ENCODE measurements at places on chromosomes 11 and 22.

DNA sequence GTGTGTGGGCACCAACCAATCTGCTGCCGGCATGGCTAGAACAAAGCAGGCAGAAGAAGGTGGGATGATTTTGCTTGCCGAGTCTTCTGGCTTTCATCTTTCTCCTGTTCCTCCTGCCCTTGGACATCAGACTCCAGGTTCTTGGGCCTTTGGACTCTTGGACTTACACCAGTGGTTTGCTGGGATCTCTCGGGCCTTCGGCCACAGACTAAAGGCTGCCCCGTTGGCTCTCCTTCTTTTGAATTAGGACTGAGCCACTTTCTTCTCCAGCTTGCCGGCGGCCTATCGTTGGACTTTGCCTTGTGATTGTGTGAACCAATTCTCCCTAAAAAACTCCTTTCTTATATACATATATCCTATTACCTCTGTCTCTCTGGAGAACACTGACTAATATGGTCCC, 128.1 kb upstream of the TEAD1 start:
- DNase-seq, result no peak

DNA sequence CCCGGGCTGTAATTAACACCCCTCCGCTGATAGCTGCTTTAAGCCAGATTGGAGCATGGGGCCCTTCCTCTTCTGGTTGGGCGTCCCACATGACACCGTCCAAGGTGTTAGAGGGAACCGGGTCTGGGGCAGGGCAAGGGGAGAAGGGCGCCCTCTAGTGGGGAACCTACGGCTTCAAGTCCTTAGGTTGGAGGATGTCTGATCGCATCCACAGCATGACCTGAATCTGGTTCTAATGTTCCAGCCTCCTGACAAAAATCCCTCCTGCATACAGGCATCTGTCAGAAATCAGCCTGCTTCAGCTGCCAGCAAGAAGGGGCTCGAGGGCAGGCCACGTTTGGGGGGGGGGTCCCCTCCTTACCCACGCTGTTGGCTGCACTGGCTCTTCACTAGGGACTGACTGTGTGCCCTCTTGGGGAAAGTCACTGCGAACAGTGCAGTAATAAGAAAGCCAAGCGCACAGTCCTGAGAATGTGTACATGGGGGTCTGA, 94.2 kb upstream of the TBCEL start:
- peak; percentile 28 for DNase-seq

DNA sequence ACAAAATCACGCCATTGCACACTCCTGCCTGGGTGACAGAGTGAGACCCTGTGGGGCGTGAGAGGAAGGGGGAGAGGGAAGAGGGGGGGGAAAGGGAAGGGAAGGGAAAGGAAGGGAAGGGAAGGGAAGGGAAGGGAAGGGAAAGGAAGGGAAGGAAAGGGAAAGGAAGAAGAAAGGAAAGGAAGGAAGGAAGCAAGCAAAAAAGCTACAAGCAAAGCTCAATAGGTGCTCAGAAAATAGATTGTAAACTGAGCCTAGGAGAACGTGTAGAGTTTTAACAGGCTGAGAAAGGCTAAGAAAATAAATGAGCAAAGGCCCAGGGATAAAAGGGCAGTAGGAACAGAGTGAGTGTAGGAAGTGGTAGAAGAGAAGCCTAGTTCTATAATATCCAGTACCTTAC, 30.8 kb upstream of the GDPD4 start:
- DNase-seq, result no peak

GRCh38 chr22:43276321-43276720, 66.9 kb downstream of the SCUBE1 start:
- no peak for DNase-seq

DNA sequence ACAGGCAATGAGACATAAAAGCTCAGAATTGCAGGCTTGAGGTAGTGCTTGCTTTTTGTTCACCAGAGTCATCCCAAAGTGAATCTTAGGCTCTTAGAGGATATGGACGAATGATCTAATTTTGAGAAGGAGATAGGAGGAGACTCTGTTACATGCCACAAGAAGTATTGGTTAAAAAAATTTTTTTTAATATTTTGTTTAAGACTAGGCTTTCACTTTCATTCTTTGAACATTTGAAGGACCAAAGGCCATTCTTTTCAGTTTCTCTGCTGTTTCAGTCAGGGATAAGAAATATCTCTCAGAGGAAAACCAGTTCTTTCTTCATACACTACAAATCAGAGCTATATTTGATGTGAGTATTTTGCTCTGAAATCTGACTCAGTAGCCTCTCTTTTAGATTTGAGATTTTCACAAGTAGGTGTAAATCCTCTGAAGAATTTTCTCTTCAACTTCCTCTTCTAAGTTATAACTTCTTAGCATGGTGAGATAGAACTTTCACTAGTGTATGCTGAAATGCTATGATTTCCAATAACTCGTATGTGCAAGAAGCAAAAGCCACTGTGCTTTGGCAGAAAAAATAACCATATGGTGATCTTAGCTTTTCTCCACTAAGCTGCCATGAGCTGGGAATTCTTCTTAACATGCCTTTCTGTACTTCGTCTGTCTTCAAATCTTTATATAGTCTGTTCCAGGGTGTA, 24.1 kb upstream of the FAM181B start:
- DNase-seq, result no peak

GRCh38 chr11:18392434-18393321, 1.7 kb upstream of the LDHA start:
- no peak for DNase-seq

- peak; percentile 26 for DNase-seq
These were observed 991.7 kb downstream of the OPCML start for GRCh38 chr11:132540581-132540980.

DNA sequence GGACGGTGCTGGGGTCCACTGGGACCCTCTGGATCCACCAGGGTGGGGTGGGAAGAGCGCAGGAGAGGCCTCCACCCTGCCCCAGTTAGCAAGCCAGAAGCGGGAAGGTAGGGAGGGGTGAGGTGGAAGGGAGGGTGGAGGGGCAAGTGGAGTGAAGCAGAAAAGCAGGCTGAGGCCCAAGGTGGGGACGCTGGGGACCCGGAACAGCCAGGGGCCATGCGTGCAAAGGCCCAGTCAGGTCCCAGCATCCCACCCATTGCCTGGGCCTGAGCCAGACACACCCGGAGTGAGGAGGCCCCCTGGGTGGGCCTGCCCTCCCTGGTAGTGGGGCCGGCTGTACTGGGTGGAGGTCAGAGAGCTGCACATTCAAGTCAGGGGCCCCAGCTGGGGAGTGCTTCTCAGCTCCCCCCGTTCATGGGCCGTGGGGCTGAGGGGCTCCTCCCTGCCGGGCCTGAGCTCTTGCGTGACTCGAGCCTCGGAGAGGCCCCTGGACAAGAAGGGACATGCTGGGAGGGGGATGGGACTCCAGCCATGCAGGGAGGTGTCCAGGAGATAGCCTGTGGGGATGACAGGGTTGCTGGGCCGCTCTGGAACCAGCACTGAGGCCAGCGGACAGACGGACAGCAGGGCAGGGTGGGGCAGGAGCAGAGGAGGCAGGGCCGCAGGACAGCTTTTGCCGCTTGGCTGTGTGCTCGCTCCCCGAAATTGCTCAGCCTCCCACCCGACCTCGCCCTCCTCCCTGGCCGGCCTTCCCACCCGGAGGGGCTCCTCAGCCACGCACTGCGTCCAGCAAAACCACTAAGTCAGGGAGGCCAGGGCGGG, 7.7 kb downstream of the TNNT3 start:
- DNase-seq, result no peak

DNA sequence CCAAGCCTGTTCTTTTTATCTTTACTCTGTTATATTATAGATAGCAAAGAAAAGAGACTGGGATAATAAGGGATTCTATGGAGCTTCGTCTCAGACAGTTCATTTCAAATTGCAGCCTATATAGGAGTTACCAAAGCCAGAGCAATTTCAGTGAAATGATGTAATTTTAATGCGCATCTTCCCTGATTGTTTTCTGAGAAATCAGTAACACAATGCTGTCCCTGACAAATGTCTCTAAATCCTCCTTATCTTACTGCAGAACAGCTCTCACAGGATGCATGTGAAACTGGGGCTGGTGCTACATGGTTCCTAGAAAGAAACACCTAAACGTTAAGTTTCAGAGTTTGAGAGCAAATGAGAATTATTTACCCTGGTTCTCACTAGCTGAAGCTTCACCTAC, 467.9 kb upstream of the ANO3 start:
- DNase-seq, result no peak

- DNase-seq, result peak; percentile 48
These were observed 1.2 kb upstream of the CERK start for GRCh38 chr22:46739094-46739870.

DNA sequence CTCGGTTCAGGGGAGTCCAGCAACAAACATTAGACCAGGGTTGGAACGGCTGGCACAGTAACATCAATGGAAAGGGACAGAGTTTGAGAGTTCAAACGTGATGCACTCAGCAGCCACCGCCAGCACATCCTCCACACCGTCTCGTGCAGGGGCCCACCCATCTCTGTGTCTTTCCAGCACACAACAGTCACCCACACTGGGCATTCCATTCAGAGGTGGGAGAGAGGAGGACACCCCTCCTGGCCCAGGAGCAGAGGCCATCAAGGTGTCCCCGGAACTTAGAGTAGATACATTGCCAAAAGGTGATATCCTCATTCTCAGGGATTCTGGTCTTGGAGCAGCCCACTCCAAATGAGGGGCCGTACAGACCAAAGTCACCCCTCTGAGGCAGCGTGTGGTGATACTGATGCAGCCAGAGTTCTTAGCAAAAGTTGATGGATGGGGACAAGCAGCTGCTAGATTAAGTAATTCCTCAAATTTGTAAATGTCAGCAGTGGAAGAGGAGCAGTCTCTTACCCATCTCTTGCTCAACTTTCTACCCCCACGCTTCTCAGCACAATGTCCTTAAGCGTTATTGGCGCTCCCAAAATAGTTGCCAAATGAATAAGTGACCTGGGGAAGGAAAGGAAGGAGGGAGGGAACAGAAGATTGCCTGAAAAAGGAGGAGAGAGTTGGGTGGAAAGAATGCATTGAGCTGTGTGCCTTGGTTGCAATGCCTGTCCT, 5.5 kb downstream of the SNAP29 start:
- no peak for DNase-seq

DNA sequence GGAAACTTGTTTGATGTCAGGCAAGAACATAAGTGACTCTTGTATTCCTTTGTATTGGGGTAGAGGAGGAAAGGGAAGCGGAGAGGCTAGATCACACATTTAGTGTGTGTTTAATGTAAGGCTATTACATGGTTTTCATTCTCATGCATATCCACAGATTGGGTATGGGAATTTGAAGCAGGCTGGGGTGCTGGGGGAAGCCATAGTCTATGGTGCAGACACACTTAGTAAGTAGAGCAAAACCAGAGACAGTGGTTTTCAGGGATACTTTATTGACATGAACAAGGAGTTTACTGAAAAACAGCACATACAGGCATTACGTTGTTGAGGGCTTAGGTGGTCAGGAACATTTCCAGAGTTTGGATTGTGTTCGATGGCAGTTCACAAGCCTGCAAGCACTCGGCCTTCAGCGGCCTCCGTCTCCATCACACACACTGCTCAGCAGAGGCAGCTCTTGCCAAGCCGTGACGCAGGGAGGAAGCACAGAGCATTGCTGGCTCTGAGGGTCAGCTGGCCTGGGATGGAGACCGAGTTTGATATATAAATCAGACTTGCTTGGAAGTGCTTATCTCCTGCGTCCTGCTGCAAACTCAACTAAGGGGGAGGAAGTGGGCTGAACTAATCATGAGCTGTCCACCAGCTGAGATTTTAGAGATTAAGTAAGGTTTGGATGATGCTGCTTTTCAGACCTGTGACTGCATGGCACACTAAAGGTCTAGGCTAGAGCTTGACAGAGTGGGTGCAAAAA, 25.3 kb downstream of the SCN3B start:
- peak; percentile 17 for DNase-seq

- no peak for DNase-seq
These were observed 22.9 kb downstream of the MS4A6E start for GRCh38 chr11:60349990-60350389.

DNA sequence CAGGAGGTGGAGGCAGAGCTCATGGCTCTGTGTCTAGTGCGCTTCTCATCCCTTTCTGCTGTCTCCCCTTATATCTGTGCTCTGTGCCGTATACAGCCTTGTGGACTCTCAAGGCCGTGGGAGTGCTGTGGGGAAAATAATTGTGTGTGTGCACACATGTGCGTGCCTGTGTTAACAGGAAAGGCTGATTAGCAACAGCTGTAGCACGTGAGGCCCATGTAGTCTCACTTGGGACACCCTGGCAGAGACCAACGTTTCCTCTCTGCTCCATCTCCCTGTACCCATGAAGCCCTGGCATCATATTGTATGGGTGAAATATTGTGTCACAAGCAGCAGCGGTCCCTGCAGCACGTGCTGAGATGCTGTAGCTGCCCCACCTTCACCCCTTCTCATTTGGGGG, 109.3 kb downstream of the LRRC32 start:
- DNase-seq, result peak; percentile 21

GRCh38 chr11:63763496-63764339, 4.9 kb downstream of the ZFTA start:
- DNase-seq, result no peak

GRCh38 chr22:48890693-48891554, 936.7 kb downstream of the BRD1 start:
- DNase-seq, result no peak

- no peak for DNase-seq
These were observed 160.2 kb downstream of the FAT3 start for GRCh38 chr11:92384802-92385201.

Data from fibroblast of skin of right quadriceps (primary cell).